ENCODE measurements at places on chromosomes 6 and 20. TPM values are rescaled to one million over a fixed set of nuclear protein-coding genes. Genes with fewer than 3 reads are reported as not detected.

The AIG1 gene
- 71.7 TPM for total RNA-seq

- no peak for DNase-seq
These were observed 60.9 kb downstream of the FYN start for GRCh38 chr6:111812060-111813038.

The PRR18 gene
- not detected for total RNA-seq

The PGBD1 gene
- 2.3 TPM for total RNA-seq

DNA sequence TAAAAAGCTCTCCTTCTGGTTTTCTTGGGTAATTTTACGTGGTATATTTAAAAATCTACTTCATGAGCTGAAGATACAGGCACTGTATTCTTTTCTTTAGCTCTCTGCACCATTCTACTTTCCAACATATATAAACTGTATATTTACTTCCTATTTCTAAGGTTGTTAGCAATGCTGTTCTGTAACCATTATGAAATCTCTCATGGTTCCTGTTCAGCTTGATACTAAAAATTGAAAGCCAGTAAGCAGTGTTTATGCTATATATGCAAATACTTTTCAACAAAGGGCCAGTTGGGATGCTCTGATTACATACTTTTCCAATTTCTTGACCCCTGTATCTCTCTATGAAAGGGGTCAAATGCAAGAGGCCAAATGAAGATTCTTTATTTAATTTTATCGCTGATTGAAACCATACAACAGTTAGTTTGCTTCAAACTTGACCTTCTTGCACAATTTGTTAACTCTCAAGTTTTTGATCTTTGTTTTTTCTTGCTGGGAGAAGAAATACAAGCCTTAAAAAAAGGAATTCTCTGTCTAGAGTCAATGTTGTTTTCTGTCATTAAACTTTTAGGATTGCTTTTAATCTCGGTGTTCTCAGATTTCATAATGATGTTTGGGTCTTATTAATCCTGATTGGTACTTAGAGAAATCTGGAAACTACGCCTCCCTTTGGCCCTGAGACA, 223.2 kb downstream of the PRL start:
- no peak for DNase-seq

The HCRTR2 gene
- not detected for total RNA-seq

The SNAI1 gene
- 0.81 TPM for total RNA-seq

DNA sequence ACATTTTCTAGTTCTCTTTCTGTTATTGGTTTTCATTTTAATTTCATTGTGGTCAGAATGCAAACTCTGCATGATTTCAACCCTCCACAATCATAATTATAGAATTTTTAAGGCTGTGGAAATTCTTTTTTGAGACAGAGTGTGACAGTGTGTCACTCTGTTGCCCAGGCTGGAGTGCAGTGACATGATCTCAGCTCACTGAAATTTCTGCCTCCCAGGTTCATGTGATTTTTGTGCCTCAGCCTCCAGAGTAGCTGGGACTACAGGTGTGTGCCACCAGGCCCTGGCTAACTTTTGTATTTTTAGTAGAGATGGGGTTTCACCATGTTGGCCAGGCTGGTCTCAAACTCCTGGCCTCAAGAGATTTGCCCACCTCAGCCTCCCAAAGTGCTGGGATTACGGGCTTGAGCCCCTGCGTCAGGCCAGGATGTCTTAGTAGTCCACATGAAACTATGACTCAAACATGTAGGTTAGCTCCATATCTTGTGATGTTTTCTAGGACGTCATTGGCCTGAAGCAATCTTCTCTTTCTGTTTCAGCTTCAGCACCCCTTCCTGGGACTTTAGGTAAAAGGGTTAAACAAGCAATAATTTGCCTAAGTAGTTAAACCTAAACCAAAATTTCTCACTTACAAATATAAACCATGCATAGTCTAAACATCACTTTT, 47.4 kb upstream of the SAMD3 start:
- DNase-seq = no peak

- no peak for DNase-seq
These were observed 1.5 kb downstream of the BTN3A2 start for GRCh38 chr6:26366504-26366903.

DNA sequence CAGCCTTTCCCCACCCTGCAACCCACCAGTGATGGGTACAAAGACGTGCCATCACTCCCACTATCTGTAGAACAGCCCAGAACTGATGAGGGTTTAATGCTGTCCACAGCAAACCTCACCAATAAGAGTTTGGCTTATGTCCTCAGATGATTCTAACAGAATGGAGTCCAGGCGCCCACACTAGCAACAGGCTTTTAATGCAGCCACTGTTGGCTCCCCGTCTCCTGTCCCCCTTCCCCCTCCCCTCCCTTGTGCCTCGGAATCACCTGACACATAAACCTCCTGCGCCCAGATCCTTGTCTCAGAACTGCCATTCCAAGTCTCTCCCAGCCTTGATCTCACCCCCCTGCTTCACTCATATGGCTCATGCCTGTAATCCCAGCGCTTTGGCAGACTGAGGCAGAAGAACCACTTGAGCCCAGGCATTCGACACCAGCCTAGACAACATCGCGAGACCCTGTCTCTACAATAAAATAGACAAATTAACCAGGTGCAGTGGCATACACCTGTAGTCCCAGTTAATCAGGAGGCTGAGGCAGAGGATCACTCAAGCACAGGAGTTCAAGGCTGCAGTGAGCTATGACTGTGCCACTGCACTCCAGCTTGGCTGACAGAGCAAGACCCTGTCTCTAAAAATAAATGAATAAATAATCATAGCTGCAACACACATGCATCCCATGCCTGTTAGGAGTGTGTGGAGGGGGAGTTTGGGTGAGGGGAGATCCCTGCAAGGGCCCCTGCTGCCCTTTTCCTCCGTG, 85.6 kb downstream of the SNX5 start:
- no peak for DNase-seq

DNA sequence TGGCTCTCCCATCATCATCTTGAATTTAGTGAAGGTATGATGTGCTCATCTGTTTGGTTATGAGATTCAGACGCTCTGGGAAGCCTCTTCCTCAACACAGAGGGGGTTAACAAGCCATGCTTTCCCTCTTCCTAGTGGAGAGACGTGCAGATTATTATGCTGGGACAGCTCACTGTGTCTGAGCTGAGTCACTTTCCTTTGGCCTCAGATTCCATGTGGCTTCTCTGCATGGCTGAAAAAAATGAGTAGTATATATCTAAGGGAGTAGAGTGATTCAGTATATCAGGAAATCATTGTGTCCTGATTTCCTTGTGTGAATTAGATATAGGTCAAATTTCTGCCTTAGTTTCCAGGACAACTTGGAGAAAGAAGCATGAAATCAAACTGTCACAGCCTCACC, 52.6 kb downstream of the FIG4 start:
- DNase-seq = no peak

DNA sequence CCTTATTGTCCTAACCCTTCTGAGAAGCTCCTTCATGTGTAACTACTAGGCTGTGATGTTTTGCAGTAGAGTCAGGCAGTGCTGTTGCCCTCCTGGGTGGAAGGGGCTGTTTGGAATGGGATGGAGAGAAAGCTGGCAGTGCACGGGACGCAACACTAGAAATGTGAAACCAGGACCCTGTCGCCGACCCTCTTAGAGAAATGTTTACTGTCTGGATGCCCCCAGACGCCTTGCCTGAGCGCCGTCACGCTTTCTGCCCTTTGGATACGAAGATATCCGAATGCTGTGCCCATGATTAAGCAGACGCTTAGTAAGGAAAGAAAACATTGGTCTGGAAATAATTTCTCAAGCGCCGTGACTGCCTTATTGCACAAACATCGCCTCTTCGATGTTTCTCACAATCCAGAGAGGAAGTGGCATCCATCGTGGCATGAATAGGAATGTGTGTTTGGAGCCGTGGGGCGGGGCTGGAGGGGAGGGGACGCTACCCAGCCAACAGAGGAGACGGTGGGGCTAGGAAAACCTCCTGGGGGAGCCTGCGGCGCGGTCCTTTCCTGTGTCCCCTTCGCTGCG, 661 bp upstream of the PPP1R14C start:
- no peak for DNase-seq

- DNase-seq = no peak
These were observed 52.1 kb downstream of the BMP2 start for GRCh38 chr20:6819599-6819998.

The IRF4 gene
- total RNA-seq = 0.54 TPM

The GNAS-AS1 gene
- total RNA-seq = 0.13 TPM

The LAMP5 gene
- not detected for total RNA-seq
